ENCODE measurements at places on chromosomes 12 and 14. TPM values are rescaled to one million over a fixed set of nuclear protein-coding genes. Genes with fewer than 3 reads are reported as not detected.

- no peak overlapping the region for H3K4me3 ChIP-seq
- H3K4me1 ChIP-seq: no peaks in the 10 kb centered on the region
- H3K27me3 ChIP-seq: no peaks in the 10 kb centered on the region
- DNase-seq: no peak
Observed at GRCh38 chr14:31950764-31951637, 126.1 kb upstream of the ARHGAP5 start.

RTN1 gene
- total RNA-seq: 10.8 TPM

DNA sequence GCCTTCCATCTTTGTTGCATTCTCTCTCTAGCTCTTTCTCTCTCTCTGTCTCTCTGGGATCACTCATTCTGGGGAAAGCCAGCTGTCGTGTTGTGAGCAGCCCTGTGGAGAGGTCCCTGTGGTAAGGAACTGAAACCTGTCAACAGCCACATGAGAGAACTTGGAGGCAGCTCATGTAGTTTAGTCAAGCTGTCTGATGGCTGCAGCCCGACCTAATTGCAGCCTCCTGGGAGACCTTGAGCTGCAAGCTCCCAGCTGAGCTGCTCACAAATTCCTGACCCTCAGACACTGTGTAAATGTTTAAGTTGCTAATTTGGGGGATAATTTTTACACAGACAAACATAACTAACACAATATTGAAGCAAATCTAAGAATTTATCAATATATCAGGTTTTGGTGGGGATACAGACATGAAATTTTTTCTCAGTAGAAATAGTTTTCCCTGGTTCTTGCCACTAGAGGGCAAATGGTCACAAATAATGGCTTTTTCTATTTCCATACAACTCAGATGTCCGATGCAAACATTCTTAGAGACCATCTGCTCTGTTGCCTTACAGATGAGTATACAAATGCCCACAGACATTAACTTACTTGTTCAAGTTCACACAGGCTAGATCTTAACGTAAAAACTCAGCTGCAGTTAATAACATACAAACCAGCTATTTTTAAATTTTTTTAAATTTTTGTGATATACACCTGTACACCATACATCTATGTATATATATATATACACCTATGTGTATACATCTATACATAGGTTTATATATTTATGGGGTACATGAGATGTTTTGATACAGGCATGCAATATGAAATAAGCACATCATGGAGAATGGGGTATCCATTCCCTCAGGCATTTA is 15.5 kb upstream of the KRR1 start:
- no peaks in the 10 kb centered on the region for H3K36me3 ChIP-seq
- H3K4me1 ChIP-seq: no peaks in the 10 kb centered on the region
- no peak for DNase-seq
- H3K27me3 ChIP-seq: no peaks in the 10 kb centered on the region

NGB gene
- total RNA-seq: not detected

- H3K4me1 ChIP-seq: no peaks in the 10 kb centered on the region
- H3K36me3 ChIP-seq: no peaks in the 10 kb centered on the region
Observed at GRCh38 chr14:55026441-55026792, 482 bp downstream of the WDHD1 start.

DNA sequence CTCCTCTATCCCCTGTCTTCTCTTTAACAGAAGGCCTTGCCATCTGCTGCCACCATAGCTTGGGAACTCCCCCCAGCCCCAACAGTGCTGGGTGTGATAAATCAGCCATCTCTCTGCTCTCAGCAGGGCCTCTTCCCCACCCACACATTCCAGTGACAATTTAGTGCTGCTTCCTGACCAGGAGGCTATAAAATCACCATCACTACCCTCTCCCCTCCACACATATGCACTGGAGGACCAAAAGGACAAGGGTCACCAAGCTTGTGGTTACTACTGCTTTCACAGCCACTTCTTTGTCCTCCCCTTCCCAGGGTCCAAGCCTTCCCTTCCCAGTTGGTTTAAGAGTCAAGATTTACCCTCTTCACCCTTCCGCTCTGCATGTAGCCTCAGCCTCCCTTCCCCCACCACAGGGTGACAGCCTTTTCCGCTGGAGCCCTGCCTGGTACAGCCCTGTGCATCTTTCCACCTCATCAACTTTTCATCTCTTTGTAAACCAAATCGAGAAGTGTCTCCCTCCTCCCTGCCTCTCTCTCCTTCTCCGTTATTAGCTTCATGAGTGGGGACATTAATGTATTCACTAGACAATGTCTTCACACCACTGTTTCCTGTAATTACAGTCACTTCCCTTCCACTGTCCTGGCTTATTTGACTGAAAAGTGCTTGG is 9.4 kb downstream of the PSMB5 start:
- H3K4me3 ChIP-seq: no peak overlapping the region
- no peak overlapping the region for H3K27ac ChIP-seq
- DNase-seq: no peak
- no peaks in the 10 kb centered on the region for H3K27me3 ChIP-seq
- no peaks in the 10 kb centered on the region for H3K36me3 ChIP-seq

- no peaks in the 10 kb centered on the region for H3K27me3 ChIP-seq
- DNase-seq: no peak
- H3K4me3 ChIP-seq: no peak overlapping the region
- no peaks in the 10 kb centered on the region for H3K4me1 ChIP-seq
- no peak overlapping the region for H3K27ac ChIP-seq
Observed at GRCh38 chr12:15033029-15033428, 60.2 kb downstream of the PDE6H start.

SLCO1C1 gene
- under 0.01 TPM for total RNA-seq

- H3K27ac ChIP-seq: no peak overlapping the region
- DNase-seq: no peak
- peak overlapping the region; percentile 58 for H3K4me3 ChIP-seq
- peaks cover 69% of the 10 kb centered on the region for H3K27me3 ChIP-seq
- no peaks in the 10 kb centered on the region for H3K36me3 ChIP-seq
- peaks cover 7% of the 10 kb centered on the region for H3K4me1 ChIP-seq
Observed at GRCh38 chr14:28785096-28785952, 18.7 kb downstream of the FOXG1 start.

KRT6C gene
- total RNA-seq: not detected

DNA sequence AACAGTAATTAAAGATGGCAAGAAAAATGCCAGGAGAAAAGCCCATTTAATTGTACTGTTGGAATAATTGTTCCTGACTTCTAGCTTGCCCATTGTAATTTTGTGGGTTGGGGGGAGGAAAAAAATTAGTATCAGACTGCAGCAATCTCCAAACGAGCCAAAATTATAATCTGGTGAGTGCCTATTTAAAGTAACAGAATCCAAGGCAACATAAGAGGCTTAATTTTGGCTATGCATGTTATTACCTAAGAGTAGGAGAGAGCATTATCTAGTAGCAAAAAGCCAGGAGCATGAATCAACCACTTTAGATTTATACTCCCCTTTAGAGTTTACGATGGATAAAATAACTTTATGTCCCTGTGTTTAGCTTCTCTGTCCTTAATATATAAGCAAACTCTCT is 14.6 kb upstream of the DENND5B start:
- no peaks in the 10 kb centered on the region for H3K4me1 ChIP-seq
- H3K27me3 ChIP-seq: no peaks in the 10 kb centered on the region
- no peak overlapping the region for H3K4me3 ChIP-seq
- no peaks in the 10 kb centered on the region for H3K36me3 ChIP-seq
- no peak overlapping the region for H3K27ac ChIP-seq

BEST3 gene
- not detected for total RNA-seq

INHBC gene
- total RNA-seq: not detected

- H3K27me3 ChIP-seq: no peaks in the 10 kb centered on the region
- no peaks in the 10 kb centered on the region for H3K4me1 ChIP-seq
- H3K36me3 ChIP-seq: no peaks in the 10 kb centered on the region
- no peak overlapping the region for H3K27ac ChIP-seq
Observed at GRCh38 chr14:102784892-102785594, 7.8 kb downstream of the TRAF3 start.

DNA sequence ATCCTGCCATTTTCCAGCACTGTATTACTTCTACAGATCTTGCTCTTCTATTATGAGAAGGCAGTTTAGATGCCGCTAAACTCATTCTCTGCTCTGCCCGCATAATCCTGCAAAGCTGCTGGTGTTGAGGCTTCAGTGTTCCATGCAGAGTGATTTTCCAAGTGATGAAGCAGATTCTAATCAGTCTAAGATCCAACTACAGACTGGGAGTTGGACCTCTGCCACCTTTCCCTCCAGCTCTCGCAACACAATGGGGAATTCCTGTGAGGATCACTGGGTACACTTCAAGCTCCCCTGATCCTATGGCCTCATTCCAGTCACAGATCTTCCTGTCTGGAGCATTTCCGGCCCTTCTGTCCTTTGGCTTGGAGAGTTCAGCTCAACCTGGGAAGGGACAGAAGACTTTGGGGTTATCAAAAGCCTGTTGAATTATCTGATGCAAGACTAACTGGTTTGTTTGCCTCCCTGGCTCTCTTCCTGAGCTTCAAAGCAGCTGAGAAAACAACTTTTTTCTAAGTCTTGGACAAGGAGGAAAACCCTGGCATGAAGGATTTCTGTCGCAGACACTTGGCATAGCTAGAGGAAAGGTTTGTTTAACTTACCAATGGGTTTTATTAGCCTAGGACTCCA is 333.9 kb downstream of the ZFP36L1 start:
- peak overlapping the region; percentile 84 for H3K27ac ChIP-seq
- no peaks in the 10 kb centered on the region for H3K4me1 ChIP-seq
- H3K4me3 ChIP-seq: no peak overlapping the region

- no peak overlapping the region for H3K4me3 ChIP-seq
- H3K27me3 ChIP-seq: no peaks in the 10 kb centered on the region
- no peaks in the 10 kb centered on the region for H3K4me1 ChIP-seq
- DNase-seq: no peak
- H3K36me3 ChIP-seq: no peaks in the 10 kb centered on the region
- no peak overlapping the region for H3K27ac ChIP-seq
Observed at GRCh38 chr12:96571101-96571862, 81.9 kb downstream of the CFAP54 start.

DNA sequence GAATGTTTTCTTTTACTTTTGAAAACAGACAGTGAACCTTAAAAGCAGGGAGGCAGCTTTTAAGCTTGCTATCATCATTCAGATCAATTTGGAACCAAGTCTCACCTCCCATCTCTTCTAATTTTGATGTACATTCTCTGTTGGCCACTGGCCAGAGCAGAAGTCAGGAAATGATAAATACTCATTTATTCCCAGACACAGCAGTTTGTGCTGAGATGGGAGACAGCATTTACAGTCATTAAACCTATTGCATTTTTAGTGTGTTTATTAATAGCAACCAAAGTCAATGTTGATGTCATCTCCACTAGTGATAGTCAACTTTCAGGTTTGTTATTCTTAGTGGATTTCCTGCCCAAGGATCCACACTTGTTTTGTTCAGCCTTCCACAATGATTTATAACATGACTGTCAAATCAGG is 320.0 kb upstream of the ATP2B1 start:
- no peak for DNase-seq
- H3K4me1 ChIP-seq: no peaks in the 10 kb centered on the region
- no peak overlapping the region for H3K4me3 ChIP-seq
- no peaks in the 10 kb centered on the region for H3K36me3 ChIP-seq
- H3K27me3 ChIP-seq: no peaks in the 10 kb centered on the region

- H3K27me3 ChIP-seq: no peaks in the 10 kb centered on the region
- peak overlapping the region; percentile 76 for H3K27ac ChIP-seq
- H3K4me1 ChIP-seq: peaks cover 9% of the 10 kb centered on the region
- DNase-seq: no peak
- no peak overlapping the region for H3K4me3 ChIP-seq
Observed at GRCh38 chr12:47591795-47592194, 114.0 kb downstream of the RPAP3 start.

DNA sequence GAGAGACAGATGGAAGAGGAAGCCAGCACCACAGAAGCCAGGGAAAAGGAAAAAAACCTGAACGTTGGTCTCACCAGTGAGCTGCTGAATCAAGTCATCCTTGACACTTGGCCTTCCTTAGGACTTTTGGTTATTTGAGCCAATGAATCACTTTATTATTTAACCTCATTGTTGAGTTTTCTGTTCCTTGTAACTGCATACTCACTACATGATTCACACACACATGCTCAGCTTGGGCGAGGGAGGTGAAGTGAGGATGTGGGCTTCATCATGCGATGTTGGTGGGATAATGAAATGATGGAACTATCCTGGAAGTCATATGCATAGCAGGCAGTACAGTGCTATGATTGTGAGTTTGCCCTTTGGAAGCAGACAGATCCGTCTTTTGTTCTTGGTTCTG is 40.6 kb upstream of the RPH3A start:
- no peak overlapping the region for H3K27ac ChIP-seq
- no peaks in the 10 kb centered on the region for H3K4me1 ChIP-seq
- H3K36me3 ChIP-seq: no peaks in the 10 kb centered on the region
- peaks cover 3% of the 10 kb centered on the region for H3K27me3 ChIP-seq

SLC7A8 gene
- 98.9 TPM for total RNA-seq

GRCh38 chr12:86774841-86775388 is 518.7 kb upstream of the MGAT4C start:
- no peaks in the 10 kb centered on the region for H3K36me3 ChIP-seq
- no peaks in the 10 kb centered on the region for H3K4me1 ChIP-seq
- no peak overlapping the region for H3K27ac ChIP-seq
- DNase-seq: no peak
- H3K27me3 ChIP-seq: no peaks in the 10 kb centered on the region

DNA sequence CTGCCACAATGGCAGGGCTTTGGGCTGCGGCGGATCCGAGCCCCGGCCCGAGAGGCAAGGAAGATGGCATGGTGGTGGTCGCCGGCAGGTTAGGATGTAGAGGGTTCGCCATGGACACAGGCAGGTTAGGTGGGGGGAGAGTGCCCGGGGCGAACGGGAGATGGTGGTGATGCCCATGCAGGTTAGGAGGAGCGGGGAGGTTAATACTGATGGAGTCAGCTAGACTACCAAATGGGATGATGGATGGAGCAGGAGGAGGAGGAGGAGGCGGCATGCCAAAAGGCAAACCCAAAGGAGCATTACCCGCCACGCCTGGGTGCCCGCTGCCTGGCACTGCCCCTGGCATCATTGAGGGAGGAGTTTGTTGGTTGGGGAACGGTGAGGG is 6.2 kb downstream of the MYL6 start:
- DNase-seq: no peak
- no peak overlapping the region for H3K27ac ChIP-seq
- H3K4me1 ChIP-seq: peaks cover 25% of the 10 kb centered on the region
- peaks cover 5% of the 10 kb centered on the region for H3K36me3 ChIP-seq
- no peak overlapping the region for H3K4me3 ChIP-seq

DNA sequence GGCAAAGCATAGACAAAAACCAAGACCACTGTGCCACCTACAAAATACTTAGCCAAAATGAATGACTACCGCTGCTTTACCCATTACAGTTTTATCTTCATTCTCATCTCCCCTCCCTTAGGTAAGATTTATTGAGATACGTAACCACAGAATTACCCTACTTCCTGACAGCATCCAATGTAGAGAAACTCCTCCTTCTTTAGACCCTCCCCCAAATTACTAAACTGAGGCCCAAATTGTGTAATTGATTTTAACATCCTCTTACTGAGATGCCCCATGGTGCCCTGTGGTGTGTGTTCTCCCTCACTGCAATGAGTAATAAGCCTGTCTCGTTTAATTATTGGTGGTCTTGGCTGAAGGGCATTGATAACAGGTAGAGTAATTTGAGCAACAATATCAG is 19.1 kb downstream of the VRK1 start:
- no peak overlapping the region for H3K4me3 ChIP-seq
- H3K4me1 ChIP-seq: no peaks in the 10 kb centered on the region
- H3K36me3 ChIP-seq: no peaks in the 10 kb centered on the region
- no peaks in the 10 kb centered on the region for H3K27me3 ChIP-seq
- no peak for DNase-seq

All from breast epithelium (tissue), 4 donors.